ENCODE measurements at places on chromosomes 2 and 18.

- peak; percentile 87 for DNase-seq
These were observed 215.4 kb upstream of the HNRNPA3 start for GRCh38 chr2:176997074-176997791.

DNA sequence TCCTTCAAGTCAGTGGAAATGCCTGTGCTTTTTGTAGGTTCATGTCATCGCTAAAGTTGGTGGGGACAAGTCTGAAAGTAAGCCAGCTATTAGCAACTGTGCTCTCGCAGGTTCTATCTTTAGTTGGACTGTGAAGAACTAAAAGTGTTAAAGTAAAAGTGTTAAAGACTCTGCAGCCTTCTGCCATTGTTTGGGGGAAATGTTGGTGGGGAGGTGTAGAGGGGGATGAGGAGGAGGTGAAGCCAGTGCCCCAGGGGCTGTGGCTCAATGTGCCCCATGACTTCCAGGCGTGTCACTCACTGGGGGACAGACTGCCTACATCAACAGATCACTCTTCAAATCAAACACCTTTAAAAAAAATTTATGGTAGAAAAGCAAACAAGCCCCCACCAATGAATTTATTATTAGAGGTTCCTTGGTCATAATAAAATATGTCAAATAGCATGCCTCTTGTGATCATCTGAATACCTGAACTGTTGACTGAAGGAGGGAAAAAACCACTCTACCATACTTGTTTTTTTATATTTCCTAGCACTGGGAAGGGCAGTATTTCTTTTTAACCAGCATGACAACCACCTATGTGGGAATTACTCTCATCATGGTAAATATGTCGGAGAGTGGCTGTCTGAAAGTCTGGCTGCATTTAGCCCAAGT, 19.3 kb downstream of the TGFA start:
- DNase-seq, result no peak

GRCh38 chr2:76252704-76253103, 542.0 kb upstream of the GCFC2 start:
- DNase-seq, result no peak

DNA sequence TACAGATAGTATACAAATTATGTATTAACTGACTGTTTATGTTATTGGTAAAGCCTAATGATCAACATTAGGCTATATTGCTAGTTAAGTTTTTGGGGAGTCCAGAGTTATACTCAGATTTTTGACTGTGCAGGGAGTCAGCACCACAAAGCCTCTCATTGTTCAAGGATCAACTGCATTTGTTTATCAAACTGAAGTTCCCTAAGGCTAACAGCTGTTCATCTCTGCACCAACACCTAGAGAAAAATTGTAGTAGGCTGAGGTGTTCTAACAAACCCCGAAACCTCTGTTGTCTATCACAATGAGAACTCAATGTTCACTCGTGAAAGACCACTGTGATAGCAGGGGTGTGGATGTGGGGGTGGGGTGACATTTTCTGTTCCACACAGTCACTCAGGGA, 97.7 kb downstream of the HNMT start:
- DNase-seq, result no peak

GRCh38 chr2:109210431-109211200, 81.6 kb downstream of the SH3RF3 start:
- peak; percentile 29 for DNase-seq

DNA sequence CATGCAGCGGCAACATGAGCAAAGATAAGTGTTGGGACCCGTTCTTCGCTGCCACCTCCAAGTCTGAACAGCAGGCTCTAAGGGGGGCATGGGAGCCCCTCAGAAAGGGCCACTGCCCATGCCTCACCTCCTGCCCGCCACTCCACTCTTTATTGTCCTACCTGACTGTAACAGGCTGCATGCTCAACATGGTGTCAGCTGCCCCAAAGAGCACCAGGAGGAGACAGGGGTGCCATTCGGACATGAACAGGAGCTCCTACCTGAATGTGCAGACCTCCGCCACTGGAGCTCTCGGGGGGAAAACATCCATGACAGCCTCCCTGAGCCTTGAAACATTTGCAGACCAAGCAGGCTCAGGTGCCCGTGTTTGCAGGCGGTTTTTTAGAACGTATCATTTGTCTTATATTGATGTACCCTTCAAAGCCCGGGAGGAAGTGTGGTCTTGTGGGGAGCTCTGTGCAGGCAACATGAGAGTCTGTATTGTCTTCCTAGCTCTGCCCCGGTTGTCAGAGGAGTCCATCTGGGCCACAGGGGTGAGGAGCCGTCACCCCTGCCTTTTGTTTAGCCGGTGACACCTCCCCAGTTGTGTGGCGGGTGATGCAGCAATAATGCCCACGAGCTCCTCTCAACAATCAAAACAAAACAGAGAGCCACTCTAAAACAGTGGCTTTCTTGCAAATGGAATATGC, 35.1 kb upstream of the CD8A start:
- DNase-seq, result no peak

GRCh38 chr18:58297198-58297597, 253.2 kb downstream of the NEDD4L start:
- peak; percentile 72 for DNase-seq

DNA sequence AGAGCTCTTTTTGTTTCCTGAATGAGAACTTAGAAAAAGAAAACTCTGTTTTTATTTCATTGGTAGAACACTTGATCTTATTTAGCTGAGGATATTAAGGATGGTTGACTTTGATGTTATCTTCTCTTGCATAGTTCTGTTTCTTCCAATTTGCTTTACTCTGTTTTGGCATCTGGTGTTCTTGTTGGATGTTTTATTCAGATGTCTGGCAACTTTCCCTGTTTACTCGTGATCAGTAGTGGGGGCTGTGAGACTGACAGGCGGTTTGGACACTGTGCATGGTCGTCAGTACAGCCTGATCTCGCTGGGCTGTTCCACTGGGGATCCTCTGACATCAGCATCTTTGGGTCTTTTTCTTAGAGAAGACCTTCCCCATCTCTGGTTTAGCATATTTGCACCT, 100.1 kb downstream of the TSN start:
- no peak for DNase-seq

Data from astrocyte of the spinal cord (primary cell).